ENCODE measurements at places on chromosomes 2 and 18.

GRCh38 chr2:69181806-69182427, 168.9 kb downstream of the ANTXR1 start:
- DNase-seq, result no peak

DNA sequence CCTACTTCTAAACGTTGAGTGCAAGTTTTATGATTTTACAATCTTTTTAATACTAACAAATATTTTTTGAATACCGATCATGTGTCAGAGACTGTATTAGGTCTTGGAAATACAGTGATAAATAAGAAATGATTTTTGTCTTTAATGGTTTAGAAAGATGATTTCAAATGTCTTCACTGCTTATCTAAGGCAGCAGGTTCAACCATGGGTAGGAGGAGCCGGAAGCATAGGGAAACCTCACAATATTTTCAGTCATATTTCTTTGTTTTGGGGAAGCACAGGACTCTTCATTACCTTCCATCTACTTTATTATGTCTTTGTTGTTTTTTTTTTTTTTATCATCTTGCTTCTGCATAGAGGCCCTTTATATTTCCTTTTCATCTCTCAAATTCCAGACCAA, 165.2 kb upstream of the EPC2 start:
- no peak for DNase-seq

GRCh38 chr2:102803897-102804217, 42.0 kb downstream of the TMEM182 start:
- no peak for DNase-seq

- no peak for DNase-seq
Measured at GRCh38 chr18:58117786-58118403, 73.9 kb downstream of the NEDD4L start.

GRCh38 chr2:163465440-163465839, 270.4 kb downstream of the FIGN start:
- no peak for DNase-seq

DNA sequence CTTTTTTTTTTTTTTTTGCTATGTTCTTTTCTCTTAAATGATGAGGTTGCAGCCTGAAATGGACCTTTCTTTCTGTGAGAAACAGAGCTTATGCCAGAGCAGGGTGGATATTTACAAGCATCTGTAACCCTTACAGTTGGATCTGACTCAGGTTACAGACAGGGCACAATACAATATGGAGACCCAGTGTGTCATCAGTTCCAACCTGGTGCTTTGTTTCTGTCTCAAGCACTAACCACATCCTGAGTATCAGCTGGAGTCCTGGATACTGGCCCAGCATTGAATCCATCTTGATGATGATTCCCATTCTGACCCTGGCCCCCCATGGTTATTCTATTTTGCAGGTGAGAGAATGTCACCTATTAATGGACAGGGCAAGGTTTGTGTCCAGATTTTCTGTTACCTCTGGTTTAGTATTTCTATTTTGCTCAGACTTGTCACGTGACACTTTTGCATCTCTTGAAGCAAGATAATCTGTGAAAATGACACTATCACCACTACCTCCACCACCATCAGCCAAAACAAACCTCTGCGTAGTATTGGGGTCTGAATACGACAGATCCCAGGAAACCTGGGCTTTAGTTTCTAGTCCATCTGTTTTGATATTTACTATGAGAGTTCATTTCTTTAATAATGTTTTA, 174.0 kb downstream of the CCDC85A start:
- no peak for DNase-seq

- DNase-seq, result no peak
Measured at GRCh38 chr2:241566468-241566867, 7.9 kb downstream of the BOK start.

DNA sequence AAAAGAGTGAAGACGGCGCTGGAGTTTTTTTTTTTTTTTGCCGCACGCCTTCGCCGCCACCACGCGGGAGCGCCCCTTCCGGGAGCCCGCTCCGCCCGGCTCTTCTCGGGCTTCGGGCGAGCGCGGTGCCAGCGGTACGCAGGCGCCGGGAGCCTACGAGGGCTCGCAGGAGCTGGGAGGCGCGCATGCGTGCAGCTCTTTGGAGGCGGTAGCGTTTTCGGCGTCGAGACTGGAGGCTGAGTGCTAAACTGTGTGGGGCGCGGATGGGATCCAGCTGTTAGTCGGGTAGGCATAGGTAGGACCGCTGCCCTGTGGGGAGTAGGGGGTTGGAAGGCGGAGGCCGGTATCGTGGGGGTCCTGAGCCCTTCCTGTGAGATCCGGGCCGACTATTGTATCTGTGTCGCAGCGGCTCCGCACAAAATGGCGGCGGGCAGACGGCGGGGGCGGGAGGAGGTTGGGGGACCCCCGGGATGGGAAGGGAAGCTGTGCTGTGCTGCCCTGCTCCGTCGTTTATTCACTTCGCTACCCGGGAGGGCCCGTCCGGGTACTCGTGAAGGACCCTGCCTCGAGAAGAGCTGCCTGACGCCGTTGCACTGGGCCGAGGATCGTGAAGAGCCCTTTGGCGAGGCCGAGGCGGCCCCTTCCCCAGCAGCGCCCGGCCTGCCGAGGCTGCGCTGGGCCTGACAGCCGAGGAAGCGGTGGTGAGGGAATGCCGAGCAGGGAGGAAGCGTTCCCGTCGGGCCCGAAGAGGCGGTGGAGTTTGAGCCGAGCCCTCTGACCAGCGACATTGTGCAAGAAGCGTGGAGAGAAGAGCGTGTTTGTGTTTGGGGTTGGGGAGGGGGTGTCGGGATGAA, at the start of gene ZNF638:
ZNF638 (plus strand) TSS at position 202 of the 854 bp plus-strand sequence. CDS start 17,173 bp downstream, outside the sequence.
- DNase-seq, result peak; percentile 80

DNA sequence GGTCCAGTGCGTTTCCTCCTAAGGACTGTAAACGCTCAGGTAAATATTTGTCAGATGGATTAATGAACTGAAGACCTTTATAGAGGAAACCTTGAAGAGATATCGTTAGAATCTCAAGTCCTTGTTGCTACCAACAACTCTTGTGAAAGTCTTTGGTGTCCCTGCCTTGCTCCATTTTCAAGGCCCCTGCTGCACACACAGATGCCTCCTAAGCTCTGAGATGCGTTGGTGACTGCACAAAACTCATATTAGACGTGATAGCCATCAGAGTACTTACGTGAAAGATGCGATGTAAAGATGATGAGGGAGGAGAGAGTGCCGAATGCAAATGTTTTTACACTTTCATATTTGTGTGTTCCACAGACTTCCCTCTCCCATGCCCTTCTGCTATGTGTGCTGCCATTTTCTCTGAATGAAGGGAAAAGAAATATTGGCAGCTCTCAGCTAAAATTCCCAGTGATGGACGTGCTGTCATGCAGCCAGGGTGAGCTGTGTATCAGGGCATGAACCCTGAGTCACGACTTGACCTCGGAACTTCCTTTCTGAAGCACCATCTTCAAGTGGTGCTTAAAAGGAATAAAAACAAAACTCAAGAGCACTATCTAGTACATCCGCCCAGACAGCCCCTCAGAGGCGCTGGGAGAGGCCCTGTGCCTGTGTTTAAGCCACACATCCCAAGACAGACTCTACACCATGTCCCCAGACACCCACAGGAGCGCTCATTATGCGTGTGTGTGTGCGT, 117.4 kb downstream of the FAM210A start:
- DNase-seq, result no peak

DNA sequence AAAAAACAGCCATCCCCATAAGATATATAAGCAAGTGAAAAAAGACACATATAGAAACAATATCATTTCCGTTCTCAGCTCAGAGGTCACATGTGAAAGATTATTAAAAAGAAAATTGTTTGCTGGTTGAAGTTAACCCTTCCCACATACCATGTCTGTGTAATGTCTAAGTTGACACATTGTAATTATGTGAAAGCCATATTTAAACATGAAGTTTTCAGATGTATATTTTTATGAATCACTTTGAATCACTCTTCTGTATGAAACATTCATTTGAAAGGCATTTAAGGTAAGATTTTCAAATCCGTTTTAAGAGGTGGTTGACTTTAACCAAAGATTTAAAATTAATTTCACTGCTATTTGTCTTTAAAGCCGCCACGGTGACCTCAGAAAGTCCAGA, 441.9 kb downstream of the RND3 start:
- no peak for DNase-seq

DNA sequence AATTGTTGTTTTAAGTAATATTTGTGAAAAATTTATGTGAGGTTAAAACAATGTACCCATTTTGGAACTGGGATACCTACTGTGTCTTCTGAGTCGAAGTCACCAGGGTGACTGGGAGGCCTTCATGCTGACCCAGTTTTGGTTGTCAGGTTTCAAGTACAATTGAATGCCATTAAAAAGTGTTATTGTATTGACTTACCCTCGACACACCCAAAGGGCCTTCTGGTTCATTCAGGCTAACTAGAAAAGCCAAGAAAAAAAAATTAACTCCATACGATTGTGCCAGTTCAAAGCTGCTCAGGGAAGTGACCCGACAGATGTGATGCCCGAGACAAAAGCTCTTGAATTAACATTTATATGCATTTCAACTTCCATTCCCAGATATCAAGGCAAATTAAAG, 190.0 kb downstream of the ST6GAL2 start:
- DNase-seq, result no peak

- no peak for DNase-seq
Measured at GRCh38 chr2:41736586-41736985, 311.2 kb upstream of the PKDCC start.

DNA sequence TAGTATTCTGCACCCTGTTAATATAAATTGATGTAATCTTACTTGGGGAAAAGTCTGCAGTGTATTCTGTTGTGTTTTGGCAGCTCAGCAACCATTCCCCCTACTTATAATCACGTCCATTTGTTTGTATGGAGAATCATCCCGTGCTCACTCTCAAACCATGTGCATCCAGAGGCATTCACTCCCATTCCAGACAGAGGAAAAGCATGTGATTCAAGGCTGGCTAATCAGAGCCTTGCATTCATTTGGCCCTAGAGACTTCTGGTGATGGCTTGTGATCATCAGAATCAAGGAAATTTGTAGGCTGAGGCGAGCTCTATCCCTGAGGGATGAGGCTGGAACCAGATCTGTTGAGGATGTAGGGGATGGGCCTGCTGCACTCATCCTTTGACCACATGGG, 5.1 kb upstream of the WIPF1 start:
- DNase-seq, result no peak

GRCh38 chr2:24920809-24921441, 888 bp upstream of the ADCY3 start:
- DNase-seq, result peak; percentile 59

DNA sequence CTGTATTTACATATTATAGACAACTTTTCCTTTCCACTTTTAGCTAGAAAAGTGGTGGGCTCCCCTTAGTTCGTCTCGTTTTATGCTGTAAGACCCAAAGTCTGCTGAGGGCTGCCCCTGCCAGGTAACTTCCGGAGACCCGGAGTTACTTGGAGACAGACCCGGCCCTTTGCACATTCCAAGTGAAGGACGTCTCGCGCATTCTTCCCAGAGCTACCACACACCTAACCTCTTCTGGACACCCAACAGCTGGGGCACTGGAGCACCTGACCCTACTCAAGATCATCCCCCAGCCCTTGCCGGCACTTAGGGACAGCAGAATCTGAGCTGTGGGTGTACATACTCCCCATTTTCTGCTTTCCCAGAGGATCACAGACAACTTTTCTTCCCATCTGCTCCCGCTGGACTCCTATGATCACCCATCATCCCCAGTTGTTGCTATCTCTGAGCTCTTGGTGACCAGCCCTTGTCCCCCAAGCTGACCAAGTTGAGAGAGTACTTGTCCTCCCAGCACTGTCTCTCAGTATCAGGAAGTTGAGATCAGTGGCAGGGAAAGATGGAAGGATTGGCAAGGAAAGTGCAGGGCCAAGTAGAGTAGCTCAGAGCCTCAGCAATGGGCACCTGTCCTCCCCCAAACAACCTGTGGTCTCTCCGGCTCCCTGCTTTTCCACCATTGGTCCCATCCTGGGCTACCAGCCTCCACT, 8.4 kb upstream of the SATB2 start:
- no peak for DNase-seq

- DNase-seq, result no peak
Measured at GRCh38 chr2:41879235-41879916, 168.4 kb upstream of the PKDCC start.

GRCh38 chr2:3613524-3613905, 18.6 kb downstream of the COLEC11 start:
- no peak for DNase-seq

DNA sequence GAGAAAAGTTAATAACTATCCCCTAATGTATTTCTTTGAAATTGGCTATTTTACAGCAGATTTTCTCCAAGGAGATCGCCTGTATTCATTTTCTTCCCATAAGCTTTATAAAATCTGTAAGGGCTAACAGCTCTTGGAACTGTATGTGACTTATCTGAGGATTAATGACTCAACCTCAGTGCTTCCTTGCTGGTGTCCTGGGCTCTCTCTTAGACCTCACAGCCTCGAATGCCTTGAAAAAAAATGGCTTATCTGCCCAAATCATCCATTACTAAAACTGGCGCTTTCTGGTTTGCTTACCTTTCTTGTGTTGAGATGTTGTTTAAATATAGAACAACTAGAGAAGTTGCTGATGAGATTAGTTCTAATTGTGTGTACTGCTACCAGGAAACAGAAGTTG, 713.6 kb downstream of the SLC4A3 start:
- DNase-seq, result no peak

GRCh38 chr2:232886632-232887031, 16.6 kb downstream of the SNORC start:
- no peak for DNase-seq

DNA sequence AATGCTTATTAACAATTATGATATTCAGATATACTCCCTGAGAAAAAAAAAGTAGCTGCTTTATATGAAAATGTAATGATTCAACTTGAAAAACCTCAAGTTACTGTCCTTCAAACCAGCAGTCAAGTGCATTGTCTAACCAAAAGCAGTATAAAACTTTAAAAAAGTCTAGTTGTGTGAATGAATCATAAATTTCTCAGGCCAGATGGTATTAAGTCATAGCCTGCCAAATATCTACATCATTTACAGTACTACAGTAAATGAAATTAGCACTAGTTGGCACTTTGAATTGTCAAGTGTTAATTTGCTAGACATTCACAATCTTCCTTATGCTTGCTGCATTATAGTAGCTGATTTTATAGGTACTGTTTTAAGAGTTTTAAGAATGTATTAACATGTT, 85.9 kb downstream of the CBLN2 start:
- no peak for DNase-seq
